ENCODE measurements at places on chromosomes 5 and 9. TPM values are rescaled to one million over a fixed set of nuclear protein-coding genes. Genes with fewer than 3 reads are reported as not detected.

- H3K27ac ChIP-seq: no peak overlapping the region
- no peak overlapping the region for H3K4me3 ChIP-seq
- no peak for DNase-seq
- no peaks in the 10 kb centered on the region for H3K4me1 ChIP-seq
Observed at GRCh38 chr9:108149326-108149725, 659.8 kb upstream of the KLF4 start.

- H3K4me1 ChIP-seq: no peaks in the 10 kb centered on the region
- H3K4me3 ChIP-seq: no peak overlapping the region
- no peaks in the 10 kb centered on the region for H3K27me3 ChIP-seq
- no peak overlapping the region for H3K27ac ChIP-seq
- H3K36me3 ChIP-seq: peaks cover 57% of the 10 kb centered on the region
Observed at GRCh38 chr5:139605887-139606286, 42.3 kb upstream of the CXXC5 start.

- DNase-seq: no peak
- no peak overlapping the region for H3K27ac ChIP-seq
- no peaks in the 10 kb centered on the region for H3K4me1 ChIP-seq
- H3K36me3 ChIP-seq: peaks cover 31% of the 10 kb centered on the region
- no peak overlapping the region for H3K4me3 ChIP-seq
Observed at GRCh38 chr5:64918083-64918482, 149.4 kb downstream of the CWC27 start.

DNA sequence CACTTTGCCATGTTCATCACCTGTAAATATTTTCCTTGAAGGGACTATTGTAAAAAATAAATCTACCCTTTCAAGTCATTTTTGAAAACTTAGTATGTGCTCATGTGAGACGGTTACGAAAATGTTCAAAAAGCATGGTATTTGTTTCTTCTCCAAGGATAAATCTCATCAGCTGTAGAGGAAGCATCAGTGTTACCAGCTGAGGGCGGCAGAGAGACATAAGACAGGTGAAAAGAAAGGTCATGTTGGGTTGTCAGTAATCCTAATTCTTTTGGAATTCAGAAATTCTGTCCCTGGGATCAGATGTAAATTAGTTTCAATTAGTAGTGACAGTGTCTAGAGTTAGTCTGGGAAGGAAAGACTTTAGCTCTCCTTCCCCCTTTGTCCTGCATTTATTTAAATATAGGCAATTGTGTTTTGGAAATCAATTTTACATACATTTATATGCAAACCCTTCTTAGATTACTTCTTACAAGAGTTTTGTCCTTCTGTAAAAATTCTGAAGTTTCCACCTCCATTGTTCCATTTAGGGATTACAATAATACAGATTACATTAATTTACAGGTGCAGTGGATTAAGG is 791.9 kb upstream of the CDH6 start:
- no peak overlapping the region for H3K4me3 ChIP-seq
- no peaks in the 10 kb centered on the region for H3K27me3 ChIP-seq
- H3K4me1 ChIP-seq: no peaks in the 10 kb centered on the region
- peak; percentile 88 for DNase-seq

GRCh38 chr9:79224672-79225433 is 346.9 kb upstream of the TLE4 start:
- H3K4me1 ChIP-seq: peaks cover 7% of the 10 kb centered on the region
- H3K4me3 ChIP-seq: no peak overlapping the region
- H3K36me3 ChIP-seq: no peaks in the 10 kb centered on the region
- DNase-seq: no peak

DNA sequence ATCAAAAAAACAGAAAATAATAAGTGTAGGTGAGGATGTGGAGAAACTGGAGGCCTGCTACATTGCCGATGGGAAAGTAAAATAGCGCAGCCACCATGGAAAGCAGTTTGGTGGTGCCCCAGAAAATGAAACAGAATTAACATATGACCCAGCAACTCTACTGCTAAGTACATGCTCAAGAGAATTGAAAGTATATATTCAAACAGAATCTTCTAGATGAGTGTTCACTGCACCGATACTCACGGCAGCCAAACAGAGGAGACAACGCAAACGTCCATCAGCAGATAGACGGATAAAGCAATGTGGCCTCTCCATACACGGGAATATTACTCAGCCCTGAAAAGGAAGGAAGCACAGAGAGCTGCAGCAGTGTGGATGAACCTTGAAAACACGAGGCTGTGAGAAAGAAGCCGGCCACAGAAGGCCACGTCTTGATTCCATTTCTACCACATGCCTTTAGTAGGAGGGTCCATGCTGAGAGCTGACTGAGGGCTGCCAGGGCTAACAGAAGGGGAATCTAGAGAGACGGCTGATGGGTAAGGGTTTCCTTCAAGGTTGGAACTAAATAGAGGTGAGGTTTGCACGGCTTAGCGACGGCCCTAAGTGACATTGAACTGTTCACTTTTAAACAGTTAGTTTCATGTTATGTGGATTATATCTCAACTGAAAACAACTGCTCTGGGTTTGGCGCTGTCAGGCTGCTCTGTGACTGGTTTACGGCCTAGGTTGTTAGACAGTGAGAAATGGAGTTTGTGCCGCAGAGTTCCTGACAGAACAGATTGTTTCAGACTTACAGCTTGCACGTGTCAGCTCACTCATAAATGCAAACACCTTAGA is 29.8 kb downstream of the AHRR start:
- H3K27me3 ChIP-seq: no peaks in the 10 kb centered on the region
- H3K4me1 ChIP-seq: no peaks in the 10 kb centered on the region
- H3K36me3 ChIP-seq: no peaks in the 10 kb centered on the region
- no peak for DNase-seq
- H3K4me3 ChIP-seq: no peak overlapping the region
- no peak overlapping the region for H3K27ac ChIP-seq

DNA sequence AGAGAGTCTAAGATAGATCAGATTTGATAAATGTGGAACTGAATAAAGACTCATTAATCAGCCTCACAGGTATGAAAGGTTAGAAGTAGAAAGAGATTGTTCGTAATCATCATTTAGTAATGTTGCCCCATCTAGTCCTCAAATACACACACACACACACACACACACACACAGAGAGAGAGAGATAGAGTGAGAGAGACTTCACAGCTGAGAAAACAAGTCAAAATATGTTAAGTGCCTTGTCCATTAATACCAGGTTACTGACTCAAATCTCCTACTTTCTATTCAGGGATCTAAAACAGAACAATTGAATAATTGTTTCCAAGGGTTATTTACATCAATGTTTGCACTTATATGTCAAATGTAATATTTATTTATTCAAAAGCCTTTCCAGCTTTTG is 284.6 kb downstream of the MRPS30 start:
- H3K27me3 ChIP-seq: no peaks in the 10 kb centered on the region
- no peak overlapping the region for H3K4me3 ChIP-seq
- H3K27ac ChIP-seq: no peak overlapping the region
- no peak for DNase-seq

Gene SET
- 707 TPM for total RNA-seq
